Occipital lobe (tissue), 3 donors: ENCODE measurements at places on chromosomes 3 and 15.

- no peak for DNase-seq
These were observed 4.4 kb upstream of the CA12 start for GRCh38 chr15:63385911-63386531.

DNA sequence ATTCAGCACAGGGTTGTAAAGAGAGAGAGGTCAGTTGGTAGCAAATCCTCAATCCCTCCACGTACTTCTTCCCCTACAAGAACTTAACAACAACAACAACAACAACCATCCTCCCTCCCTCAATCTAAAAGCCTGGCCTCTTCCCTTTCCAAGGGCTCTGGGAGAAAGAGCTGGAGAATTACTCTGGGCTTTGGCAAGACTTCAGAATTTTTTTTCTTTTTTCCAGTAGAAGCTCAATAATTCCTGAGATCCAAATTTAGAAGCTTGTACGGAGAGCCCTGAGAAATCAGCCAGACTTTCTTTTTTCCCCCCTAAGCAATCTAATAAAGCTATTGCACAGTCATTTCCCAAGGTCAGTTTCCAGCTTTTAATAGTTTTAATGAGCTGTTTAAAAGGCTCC lies 95.8 kb upstream of the CACNA2D3 start:
- DNase-seq = no peak

DNA sequence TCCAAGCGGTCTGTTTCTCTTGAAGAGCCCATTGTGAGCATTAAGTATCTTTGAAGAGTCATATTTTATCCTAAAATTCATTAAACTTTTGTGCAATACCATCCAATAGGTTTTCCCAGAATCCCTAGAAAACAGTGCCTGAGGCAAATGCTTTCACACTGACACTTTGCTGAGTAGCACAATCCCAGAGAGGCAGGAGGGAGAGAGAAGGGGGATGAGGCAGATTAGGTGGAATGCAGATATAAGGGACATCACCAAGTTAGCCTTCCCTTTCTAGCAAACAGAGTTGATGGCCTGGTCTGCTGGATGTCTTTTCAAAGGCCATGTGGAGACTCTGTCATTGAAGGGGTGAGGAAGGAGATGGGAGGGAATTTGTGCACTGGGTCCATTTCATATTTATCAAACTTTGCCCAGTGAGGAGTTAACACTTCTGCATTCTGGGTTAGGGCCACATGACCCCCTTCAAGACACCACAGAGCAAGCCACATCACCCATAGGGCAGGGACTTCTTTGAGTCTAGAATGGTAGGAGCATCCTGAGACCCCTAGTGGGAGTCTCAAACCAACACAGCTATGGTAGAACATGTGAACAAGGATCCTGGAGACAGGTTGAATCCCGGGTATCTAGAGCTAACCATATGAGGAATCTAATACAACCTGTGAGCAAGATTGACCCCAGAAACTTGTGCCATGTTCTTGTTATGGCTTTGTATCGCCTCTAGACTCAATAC lies 32.0 kb upstream of the SEMA6D start:
- DNase-seq = no peak

GRCh38 chr3:152271501-152272236 lies 2.9 kb downstream of the MBNL1 start:
- no peak for DNase-seq

DNA sequence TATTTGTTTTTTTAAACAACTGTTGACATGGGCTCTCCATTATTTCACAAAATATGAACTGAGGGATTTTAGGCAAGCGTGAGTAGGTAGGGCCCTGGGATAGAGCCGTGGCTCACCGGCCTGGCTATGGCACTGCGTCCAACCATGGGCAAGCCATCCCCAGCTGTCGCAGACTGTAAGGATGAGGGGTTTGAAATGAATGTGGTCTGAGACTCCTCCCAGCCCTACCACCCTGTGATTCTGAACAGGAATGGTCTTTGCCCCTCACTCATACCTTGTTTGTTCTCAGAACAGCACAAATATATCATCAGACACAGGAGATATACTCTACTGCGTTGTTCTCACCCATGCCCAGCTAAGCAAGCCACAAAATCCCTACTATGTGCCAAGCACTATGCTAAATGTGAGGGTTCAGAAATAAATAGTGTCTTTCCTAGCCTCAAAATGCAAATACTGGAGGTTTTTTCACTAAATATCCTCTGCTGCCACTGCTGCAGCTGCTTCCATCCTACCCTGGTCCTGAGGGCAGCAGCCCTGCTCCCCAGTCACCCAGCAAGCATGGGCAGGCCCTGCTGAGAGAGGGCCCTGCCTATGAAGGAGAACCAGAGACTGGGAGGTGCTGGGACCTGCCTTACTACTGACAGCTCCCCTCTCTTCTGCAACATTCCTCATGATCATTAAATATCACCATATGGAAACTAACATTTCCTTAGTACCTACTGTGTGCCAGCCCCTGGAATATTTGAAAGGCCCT lies 102.8 kb downstream of the XXYLT1 start:
- DNase-seq = no peak

GRCh38 chr3:86923071-86923491 lies 67.9 kb downstream of the VGLL3 start:
- DNase-seq = no peak

GRCh38 chr15:34223904-34224596 lies 766 bp upstream of the EMC4 start:
- DNase-seq = no peak

DNA sequence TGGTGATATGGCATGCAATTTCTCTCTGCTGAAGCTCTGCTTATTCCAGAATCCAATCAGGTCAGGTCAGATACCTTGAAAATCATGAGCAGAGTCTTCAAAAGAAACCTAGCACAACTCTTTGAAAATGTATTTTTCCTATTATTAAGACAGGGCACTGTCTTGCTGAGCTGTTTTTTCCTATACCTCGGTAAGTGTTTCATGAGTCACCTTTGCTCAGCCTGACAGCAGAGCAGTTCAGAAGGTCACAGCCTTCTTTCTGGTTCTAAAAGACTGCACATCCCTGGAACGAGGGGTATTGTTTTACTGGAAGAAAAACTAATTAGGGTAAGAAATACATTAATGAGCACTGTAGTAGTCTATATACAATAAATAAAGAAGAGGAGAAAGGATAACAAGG lies 422.0 kb downstream of the SOX2 start:
- DNase-seq = no peak

- no peak for DNase-seq
These were observed 15.9 kb downstream of the POPDC2 start for GRCh38 chr3:119644481-119644880.

DNA sequence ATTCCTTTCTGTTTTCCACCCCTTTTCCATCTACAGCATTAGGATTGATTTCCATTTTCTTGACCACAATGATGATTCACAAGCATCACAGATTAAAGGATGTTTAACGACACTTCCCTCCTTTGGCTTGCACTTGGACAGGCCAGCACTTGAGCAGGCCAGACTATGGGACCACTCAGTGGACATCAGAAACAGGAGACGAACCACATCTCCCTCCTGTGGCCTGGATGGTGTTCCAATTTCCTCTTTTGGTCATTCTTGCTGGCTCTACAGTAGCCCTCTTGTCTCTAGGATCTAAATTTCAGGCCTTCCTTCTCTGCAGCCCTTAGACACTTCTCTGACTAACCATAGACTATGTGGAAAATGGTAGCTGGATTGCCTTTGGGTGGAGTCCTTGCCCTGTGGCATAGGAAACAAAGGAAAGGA lies 78.8 kb upstream of the BOC start:
- no peak for DNase-seq

DNA sequence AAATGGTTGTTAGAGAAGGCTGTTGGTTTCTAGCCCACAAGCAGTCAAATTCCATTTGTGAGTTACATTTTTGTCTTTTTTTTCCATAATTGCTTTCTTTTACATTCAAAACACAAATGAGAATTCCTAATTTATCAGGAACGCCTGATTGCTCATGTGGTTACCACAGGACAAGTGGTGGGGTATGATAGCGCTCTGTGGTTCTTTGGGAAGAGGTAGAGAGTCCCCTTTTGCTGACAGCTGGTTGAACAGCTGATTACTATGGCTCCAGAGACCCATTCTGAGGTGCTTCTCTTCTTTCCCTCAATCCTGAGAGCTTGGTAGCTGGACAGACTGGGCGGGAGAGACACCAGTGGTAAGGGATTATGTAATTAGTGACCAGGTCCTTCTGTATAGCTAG lies 24.4 kb downstream of the CNOT10 start:
- DNase-seq = no peak

DNA sequence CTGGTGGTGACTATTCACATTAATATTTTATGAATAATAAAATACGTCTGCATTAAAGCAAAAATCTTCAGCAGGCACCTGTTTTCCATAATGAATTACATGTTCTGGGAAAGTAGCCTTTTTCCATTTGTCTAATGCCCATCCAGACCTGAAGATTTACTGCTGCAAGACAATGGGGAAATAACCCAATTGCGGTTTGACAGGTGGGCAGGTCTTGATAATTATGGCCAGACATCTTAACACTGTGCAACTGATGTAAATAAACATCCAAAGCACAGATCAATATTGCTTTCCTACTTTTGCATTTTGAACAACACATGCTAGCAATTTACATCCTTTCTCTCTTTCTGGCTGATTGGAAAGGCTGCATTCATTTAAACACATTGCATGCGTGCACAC lies 173.9 kb downstream of the MEIS2 start:
- no peak for DNase-seq

DNA sequence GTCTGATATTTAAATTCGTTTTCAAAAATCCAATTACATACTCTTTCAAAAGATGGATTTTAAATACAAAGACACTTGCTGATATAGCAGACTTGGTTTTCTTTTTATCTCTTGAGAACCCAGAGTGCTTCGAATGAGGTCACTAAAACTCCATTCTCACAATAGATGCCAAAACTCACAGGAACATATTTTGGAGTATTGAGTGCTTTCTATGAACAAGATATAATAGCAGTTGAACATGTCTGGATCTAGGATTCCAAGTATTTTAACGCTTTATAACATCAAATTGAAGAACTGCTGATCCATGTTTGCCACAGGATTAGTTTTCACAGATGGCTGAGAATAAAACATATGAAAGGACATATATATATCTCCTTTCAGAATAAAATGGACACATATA lies 113.2 kb downstream of the SAMMSON start:
- DNase-seq = no peak

DNA sequence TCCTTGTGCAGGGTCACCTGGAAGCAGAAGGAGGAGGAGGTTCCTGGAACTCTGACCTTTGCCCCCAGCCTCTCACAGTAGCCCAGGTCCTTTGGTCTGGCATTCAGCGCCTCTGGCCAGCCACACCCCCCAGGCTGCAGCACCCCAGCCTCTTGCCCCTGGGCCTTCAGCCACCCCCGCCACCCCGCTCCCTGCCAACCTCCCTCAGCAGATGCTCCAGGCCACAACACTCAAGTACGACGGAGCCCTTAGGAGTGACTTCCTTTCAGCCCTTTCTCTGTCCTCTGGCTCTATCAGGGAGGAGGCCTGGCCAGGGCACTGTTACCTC lies 45.2 kb downstream of the GRIP2 start:
- DNase-seq = no peak

DNA sequence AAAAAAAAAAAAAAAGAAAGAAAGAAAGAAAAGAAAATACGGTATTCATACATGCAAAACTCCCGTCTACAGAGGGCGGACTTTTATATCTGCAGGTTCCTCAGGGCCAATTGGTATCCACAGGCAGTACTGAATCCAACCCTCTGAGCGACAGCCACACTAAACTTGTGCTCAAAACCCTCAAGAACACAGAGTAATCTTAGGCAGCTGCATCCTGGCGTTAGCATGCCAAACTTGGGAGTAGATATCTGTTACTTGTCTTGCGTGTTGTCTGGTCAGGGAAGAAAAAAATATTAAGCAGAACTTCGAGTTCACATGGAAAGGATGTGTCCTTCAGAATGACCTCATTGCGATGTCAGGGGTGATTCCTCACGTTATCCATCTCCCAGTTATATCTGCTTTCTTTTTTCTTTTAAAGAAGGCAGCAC lies 12.8 kb downstream of the SNAP23 start:
- no peak for DNase-seq

GRCh38 chr3:66383023-66383422 lies 117.8 kb downstream of the LRIG1 start:
- DNase-seq = no peak

DNA sequence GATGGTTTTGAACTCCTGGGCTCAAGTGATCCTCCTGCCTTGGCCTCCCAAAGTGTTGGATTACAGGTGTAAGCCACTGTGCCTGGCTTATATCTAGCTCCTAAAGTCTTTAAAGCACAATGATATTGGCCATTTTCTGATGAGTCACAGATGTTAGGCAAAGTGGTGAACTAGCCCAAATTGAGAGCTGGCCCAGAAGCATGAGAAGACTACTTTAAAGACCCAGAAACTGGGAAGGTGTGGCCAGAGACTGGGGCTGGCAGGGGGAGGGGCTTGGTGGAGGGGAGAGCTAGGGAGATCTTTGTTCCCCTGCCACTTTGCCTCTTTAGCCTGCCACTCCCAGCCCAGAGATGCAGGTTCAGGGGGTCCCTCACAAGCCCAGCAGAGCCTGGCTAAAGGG lies 21.6 kb downstream of the CHRNA3 start:
- no peak for DNase-seq

- no peak for DNase-seq
These were observed 3.2 kb upstream of the CNOT10 start for GRCh38 chr3:32681811-32682210.

DNA sequence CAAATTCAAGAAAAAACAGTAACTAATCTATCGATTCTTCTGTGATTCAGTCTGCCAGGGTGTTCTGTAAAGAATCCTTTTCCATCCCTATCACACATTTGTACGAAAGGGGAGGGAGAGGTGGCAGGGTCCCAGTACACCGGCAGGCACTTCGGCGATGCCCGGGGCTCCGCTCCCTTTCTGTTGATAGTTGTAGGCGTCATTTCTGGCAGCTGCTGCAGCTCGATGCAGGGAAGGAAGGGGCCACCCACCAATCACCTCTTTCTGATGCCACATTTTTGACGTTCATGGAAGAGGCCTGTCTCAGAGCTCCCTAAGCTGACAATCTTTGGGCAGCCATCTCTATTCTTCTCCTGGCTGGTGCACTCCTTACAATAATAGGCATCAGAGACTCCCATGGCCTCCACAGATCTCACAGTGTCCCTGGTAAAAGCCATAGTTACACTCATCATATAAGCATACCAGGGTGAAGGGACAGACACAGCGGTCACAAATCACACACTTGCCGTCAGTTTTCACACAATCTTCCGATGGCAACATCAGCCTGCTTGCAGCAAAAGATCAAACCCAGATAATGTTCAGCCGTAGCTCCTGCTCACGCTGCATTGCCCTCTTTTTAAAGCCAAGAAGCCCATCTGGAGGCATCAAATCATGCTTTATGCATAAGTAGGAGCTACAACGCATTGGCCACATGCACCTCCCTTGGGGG lies 60.8 kb upstream of the ZBTB38 start:
- DNase-seq = no peak

DNA sequence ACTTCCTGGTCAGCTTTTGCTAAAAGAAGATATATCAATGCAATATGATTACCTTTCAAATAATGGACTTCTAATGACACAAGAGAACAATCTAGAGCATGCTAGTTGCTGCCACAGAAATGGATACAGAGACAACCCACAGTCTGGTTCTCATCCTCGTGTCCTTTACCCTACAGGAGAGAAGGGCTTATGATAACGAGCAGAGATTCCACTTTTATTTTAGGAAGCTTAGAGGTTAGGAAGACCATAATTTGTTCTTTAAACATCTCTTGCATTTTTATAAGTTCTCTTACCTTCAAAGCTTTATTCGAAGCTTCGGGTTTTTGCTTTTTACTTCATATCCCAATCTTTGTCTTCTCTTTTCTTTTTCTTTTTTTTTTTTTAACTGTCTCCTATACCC lies 39.1 kb downstream of the FILIP1L start:
- no peak for DNase-seq

- DNase-seq = no peak
These were observed 254.2 kb downstream of the ZBTB20 start for GRCh38 chr3:114892880-114893279.

GRCh38 chr3:44104043-44104442 lies 137.6 kb upstream of the TOPAZ1 start:
- DNase-seq = no peak
